A549 treated with CpdA at 1 μM for 4 hours (cell line): ENCODE measurements at places on chromosomes 1 and 21. TPM values are rescaled to one million over a fixed set of nuclear protein-coding genes. Genes with fewer than 3 reads are reported as not detected.

The AIRE gene
- not detected in 5 replicates for total RNA-seq

The LCE6A gene
- total RNA-seq, result not detected in 5 replicates

The OPTC gene
- not detected in 5 replicates for total RNA-seq

The OR2T33 gene
- not detected in 5 replicates for total RNA-seq

The LENEP gene
- not detected in 5 replicates for total RNA-seq

The JAK1 gene
- 118 to 152 TPM (median 132 TPM) in 5 replicates for total RNA-seq

The CAMK1G gene
- total RNA-seq, result 0.22 to 0.50 TPM (median 0.43 TPM) in 5 replicates

The CTTNBP2NL gene
- 6.3 to 9.7 TPM (median 7.6 TPM) in 5 replicates for total RNA-seq

The FLG2 gene
- total RNA-seq, result not detected in 5 replicates

The ROR1 gene
- total RNA-seq, result 11.1 to 13.7 TPM (median 11.6 TPM) in 5 replicates

The CD1E gene
- not detected in 5 replicates for total RNA-seq

The FCN3 gene
- total RNA-seq, result not detected in 5 replicates

The AMY2A gene
- not detected in 5 replicates for total RNA-seq

The RGS8 gene
- not detected in 5 replicates for total RNA-seq

The ZNF670 gene
- total RNA-seq, result 3.4 to 5.7 TPM (median 3.7 TPM) in 5 replicates

The HSD11B1 gene
- total RNA-seq, result not detected in 5 replicates

The OR10X1 gene
- not detected in 5 replicates for total RNA-seq

The CELA2B gene
- total RNA-seq, result not detected in 5 replicates

The LAMTOR2 gene
- total RNA-seq, result 152 to 166 TPM (median 161 TPM) in 5 replicates
